Retinal pigment epithelial cell (primary cell): ENCODE measurements at places on chromosomes 4 and X.

- no peak for DNase-seq
Observed at GRCh38 chr4:73869130-73870055, at the start of gene CXCL1. Gene CXCL1 (plus strand): TSS chr4:73869393. CDS start chr4:73869471, 78 bp downstream.

DNA sequence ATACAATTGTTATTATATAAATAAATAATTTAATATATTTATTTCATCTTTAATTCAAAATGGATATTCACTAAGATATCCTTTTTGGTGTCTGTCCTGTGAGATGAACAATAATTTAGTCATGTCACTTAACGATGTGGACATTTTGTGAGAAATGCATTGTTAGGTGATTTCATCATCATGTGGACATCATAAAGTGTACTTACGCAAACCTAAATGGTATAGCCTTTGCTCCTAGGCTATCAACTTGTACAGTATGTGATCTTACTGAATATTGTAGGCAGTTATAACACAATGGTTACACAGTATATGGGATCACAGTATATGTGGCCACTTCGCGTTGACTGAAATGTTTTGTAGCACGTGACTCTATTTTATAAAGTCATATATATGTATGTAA lies 20.2 kb upstream of the CHRNA9 start:
- DNase-seq = no peak

DNA sequence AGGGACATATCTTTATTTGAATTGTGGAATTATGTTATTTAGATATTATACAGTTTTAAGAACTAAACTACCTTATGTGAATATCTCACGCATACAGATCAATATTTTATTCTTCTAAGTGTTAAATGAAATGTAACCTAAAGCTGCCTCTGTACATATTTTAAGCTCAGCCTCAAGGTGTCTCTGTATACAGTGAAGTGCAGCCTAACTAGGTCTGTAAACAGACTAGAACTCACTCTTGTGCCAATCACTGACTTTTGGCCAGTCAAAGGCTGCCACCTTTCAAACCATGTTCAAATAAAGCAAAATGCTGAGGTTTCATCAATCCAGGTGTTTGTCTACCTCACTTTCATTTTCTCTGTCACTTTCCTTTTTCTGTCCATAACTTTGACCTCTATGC lies 1074.5 kb upstream of the PRKX start:
- DNase-seq = no peak

DNA sequence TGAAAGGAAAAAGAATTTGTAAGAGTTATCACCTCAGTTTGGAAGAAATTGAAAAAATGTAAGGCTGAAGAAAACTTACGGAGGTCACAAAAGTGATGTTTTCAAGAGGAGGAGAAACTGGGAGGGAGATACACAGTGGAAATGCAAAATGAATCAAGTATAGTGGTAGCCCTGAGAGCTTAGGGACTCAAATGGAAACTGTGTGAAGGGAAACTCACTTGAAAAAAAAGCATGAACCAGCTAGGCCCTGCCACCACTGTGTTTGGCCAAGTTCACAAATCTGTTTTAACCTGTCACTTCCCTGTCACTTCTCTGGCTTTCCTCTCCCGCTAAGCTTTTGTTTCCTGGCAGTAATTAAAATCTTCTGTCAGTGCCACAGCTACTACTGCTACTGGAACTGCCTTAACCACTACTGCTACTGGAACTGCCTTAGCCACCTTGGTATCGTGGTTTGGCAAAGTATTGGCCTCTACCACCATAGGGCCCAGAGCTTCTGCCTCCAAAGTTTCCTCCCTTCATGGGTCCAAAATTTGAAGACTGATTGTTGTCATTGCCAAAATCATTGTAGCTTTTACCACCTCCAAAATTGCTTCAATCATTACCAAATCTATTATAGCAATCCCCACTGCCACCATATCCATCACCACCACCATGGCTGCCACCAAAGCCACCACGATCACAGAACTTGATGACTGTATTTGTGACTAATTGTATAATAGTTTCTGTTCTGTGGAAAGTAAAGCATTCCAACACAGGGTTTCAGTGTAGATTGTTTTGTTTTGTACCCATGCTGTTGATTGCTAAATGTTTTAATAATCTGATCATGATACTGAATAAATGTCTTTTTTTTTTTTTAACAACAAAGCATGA lies 41.5 kb downstream of the SMARCA5 start:
- no peak for DNase-seq

DNA sequence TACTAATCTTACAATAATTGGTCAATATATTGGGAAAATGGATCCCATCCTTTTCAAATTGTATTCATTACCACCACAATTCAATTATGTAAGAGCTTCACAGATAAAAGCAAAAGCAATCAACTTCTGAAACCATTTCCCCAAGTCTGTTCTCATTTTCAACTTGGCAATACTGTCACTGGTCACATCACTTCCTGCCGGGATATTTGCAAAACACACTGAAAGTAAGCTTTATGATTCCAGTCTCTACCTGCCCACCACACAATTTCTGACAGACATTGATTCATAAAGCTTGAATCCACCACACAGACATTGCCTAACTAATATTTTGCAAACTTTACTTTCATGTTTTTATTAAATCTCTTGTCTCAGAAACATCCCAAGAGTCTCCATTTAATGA lies 53.6 kb downstream of the LIN54 start:
- no peak for DNase-seq

DNA sequence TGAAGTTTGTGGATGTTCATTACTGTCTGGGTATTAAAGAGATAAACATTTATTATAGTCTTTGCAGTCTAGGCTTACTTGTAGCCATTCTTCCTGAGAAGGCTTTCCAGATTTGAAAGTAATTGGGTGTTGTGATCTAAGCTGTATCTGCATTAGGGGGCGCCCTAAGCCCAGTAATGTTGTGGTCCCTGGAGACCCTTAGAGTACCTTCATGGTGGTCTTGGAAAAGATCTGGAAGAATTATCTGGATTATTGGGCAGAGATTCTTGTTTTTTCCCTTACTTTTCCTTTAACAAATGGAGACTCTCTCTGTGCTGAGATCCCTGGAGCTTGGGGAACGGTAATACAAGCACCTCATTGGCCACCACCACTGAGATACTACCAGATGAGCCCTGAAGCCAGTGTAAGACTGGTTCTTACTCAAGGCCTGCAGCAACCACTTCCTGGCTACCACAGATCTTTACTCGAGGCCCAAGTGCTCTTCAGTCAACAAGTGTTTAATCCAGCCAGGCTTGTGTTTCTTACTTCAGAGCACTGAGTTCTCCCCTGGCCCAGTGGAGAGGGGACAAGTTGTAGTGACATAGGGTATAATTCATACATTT lies 63.1 kb downstream of the RTL3 start:
- no peak for DNase-seq

DNA sequence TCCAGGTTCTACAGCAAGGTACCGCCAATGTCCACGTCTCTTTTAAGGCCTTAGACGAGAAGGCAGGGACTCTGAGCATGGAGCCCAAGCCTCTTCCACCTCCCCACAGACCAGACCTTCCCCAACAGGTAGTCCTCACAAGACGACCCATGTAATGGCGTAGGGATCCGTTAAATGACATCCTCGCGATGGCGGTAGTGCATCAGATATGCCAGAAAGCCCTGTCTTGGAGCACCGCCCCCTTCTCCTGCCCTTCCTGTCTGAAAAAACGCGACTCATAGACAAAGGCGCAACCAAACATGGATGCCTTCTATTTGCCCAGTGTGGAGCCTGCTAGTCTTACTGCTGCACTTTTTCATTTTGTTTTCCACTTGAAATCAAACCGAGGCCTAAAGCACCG lies 185.4 kb downstream of the OR13H1 start:
- DNase-seq = peak; percentile 30

GRCh38 chrX:109187473-109188168 lies 294.3 kb downstream of the GUCY2F start:
- DNase-seq = no peak

DNA sequence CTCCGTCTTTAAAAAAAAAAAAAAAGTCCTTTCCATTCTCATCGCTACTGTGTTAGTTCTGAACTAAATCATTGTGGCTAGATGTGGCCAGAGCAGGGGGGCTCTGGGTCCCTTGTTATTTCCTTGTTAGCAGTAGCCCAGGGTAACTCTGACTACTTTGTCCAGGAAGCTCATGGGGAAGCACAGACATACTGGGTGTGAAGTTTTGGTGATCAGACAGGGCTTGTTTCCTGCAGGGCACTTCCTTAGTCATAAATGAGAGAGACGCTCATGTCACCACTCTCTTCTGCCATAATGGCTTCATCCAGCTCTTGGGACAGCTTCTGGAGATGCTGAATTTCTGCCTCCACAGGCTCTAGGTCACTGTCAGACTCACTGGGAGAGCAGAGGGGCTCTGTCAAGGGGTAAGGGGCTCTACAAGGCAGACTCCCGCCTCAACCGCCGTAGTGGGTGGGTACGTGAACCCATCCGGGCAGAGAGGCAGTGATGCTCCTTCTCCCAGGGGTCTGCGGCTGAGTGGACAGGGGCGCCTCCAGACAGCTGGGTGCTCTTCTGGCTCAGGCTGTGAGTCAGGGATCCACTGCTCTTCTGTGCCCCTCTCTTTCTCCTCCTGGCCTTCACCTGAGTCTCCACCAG lies 12.9 kb downstream of the STIM2 start:
- no peak for DNase-seq

GRCh38 chr4:165454426-165454825 lies 75.6 kb downstream of the CPE start:
- no peak for DNase-seq
